ENCODE measurements at places on chromosomes 16 and 17. TPM values are rescaled to one million over a fixed set of nuclear protein-coding genes. Genes with fewer than 3 reads are reported as not detected.

Gene DPEP1
- not detected for total RNA-seq

Gene PHOSPHO1
- total RNA-seq = 0.40 TPM

DNA sequence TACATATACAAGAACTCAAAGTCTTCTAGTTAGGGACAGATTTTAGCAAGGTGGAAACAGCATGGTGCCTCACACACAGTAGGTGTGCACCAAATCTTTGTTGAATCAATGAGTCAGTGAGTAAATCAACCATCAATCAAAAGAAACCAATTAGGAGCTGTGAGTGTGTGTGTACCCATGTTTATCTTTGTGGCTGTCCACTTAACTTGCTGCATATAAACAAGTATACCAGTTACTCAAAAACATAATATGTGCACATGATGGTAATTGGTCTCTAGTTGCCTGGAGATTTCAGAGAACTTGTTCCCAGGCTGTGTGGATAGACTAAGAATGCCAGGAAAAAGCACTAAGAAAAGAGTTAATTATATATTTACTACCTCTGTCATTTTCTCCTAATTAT is 272.2 kb upstream of the CCL2 start:
- no peak for DNase-seq

DNA sequence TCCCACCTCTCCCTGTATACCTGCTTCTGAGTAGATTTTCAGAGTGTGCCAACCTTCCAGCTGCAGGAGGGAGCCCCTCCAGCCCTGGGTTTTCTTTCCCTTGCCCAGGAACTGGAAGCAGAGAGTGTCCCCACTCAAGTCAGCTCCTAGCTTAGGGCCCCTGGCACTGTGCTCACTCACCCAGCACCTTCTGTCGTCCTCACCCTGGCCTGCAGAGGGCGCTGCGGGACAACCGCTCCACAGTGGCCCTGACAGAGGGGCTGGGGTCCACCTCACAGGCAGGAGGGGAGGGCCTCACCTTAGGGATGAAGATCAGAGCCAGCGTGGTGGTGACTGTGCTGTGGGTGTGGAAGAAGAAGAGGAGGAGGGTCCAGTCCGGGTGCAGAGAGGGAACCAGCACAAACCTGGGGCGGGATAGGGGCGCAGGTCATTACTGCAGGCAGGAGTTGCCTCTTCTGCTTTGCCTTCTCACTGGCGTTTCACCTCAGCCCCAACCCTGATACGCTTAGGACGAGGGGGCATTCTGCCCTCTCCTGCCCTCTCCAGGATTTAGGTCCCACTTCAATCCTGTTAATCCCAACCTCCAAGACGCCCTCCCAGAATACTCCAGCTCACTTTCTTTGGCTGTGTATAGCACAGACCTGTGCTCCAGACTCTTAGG is 10.0 kb downstream of the GPR179 start:
- no peak for DNase-seq

Gene CDH16
- 12.6 TPM for total RNA-seq
